Suprapubic skin (tissue), 4 donors: ENCODE measurements at places on chromosomes 2 and 18.

GRCh38 chr2:241237949-241238371 is 49.5 kb downstream of the ANO7 start:
- DNase-seq: no peak

DNA sequence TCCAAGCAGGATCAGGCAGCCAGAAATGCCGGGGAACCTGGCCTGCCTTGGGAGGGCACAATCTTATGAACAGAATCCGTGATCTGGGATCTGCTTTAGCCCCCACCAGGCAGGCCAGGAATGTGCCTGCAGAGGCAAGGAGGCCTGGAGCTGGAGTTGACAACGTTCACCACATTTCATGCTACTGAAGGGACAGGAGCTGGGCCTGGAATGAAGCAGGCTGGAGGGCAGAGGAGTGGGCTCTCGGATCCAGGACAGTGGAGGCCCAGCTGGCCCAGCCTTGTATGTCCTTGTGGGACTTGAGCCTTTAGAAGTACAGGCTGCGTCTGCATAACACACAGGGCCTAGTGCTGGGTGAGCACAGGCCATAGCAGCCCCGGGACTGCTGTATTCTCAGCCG is 91.8 kb downstream of the KLHL29 start:
- DNase-seq: no peak

DNA sequence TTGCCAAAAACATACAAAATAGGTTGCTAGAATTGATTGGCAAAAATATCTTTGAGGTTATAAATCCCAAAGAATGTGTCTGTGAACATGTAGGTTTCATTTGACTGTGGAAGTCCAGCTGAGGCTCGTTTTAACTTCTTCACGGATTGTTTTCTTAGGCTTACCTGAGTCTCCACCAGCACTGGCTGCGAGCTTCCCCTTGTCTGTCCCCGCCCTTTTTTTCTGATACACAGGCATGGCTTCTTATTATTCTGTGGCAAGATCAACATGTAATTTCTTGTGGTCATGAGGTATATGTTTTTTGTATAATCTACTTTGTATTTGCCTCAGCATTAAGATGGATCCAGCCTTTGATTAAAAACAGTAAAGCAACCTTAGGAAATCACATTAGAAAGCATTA is 7.2 kb upstream of the SLC40A1 start:
- DNase-seq: no peak

DNA sequence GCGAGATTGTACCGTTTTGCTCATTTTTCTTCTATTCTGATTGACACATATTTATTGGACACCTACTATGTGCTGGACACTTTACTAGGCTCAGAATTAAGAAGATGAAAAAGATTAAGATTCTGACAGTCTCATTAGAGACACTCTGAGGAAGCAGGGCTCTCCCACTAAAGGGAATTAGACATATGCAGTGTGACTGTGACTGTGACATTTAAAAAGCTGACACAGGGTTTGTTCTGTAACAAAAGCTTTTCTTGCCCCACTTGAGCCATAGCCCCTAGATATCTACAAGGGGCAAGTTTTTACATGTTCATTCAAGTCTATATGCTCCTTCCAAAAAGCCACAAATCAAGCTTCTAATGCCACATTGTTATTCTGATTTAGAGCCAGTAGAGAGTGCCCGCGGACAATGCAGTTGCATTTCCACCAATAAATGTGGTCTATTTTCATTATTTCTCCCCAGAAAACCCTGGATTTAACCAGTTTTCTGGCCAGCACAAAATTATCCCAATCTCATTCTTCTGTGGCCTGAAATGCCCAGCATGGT is 9.8 kb downstream of the ARHGAP25 start:
- no peak for DNase-seq

GRCh38 chr2:237819231-237819630 is 20.7 kb downstream of the RBM44 start:
- DNase-seq: no peak

- DNase-seq: no peak
Observed at GRCh38 chr2:197813093-197813787, 8.8 kb downstream of the PLCL1 start.
